ENCODE measurements at places on chromosomes 3 and 15. TPM values are rescaled to one million over a fixed set of nuclear protein-coding genes. Genes with fewer than 3 reads are reported as not detected.

- H3K27me3 ChIP-seq = no peaks in the 10 kb centered on the region
- peaks cover 15% of the 10 kb centered on the region for H3K4me1 ChIP-seq
- H3K36me3 ChIP-seq = peaks cover 16% of the 10 kb centered on the region
- H3K4me3 ChIP-seq = no peak overlapping the region
These were observed 156.1 kb downstream of the MCTP2 start for GRCh38 chr15:94387442-94387841.

DNA sequence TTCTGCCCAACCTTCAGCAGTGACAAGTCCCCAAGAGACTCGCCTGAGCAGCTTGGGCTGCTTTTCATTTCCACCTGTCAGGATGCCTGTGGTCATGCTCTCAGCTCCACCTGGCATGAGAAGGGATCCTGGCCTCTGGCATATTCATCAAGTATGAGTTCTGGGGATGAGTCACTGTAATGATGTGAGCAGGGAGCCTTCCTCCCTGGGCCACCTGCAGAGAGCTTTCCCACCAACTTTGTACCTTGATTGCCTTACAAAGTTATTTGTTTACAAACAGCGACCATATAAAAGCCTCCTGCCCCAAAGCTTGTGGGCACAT, 3.5 kb downstream of the MYD88 start:
- no peaks in the 10 kb centered on the region for H3K27me3 ChIP-seq
- H3K36me3 ChIP-seq = peaks cover 17% of the 10 kb centered on the region
- no peak for DNase-seq
- H3K4me3 ChIP-seq = no peak overlapping the region
- peaks cover 32% of the 10 kb centered on the region for H3K4me1 ChIP-seq

DNA sequence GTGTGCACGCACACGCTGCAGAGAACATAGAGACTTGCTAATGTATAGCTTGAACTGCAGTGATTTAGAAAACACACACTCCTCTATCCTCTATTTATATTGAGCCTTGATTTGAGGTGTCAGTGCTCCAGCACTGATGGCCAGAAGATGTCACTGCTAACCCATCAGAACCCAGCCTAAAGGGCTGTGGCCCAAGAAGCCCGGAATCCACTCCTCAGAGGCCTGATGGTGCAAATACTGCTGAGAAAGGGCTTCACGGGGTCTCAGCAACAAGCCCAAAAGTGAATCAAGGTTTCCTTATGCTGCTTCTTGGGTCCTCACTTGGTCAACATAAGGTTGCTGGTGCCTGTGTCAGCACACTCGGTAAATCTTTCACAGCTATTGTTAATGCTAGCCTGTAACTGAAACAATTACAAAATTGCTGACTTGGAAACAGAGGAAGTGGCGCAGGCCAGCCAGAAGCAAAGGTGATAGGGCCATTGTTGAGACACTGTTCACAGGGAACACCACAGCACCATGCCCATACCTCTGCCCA, 60.3 kb downstream of the HEG1 start:
- no peaks in the 10 kb centered on the region for H3K4me1 ChIP-seq
- H3K27me3 ChIP-seq = no peaks in the 10 kb centered on the region

- H3K36me3 ChIP-seq = no peaks in the 10 kb centered on the region
- no peak overlapping the region for H3K4me3 ChIP-seq
- no peaks in the 10 kb centered on the region for H3K27me3 ChIP-seq
- H3K27ac ChIP-seq = no peak overlapping the region
- H3K4me1 ChIP-seq = no peaks in the 10 kb centered on the region
- no peak for DNase-seq
These were observed 180.8 kb downstream of the UNC13C start for GRCh38 chr15:54159012-54159411.

DNA sequence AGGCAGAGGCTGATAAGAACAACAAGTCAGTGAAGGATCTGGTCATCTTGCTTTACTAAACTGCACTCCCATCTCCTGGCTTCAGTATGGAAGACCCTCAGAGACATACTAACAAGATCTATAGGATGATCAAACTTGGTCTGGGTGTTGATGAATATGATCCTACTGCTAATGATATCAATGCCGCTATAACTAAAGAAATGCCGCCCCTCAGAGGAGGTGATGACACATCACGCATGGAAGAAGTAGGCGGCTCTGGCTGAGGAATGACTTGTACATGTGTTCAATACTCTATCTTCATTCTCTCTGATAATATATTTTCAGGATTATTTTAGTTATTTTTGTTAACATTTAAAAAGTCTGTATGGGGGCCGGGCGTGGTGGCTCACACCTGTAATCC, 17.5 kb upstream of the EIF2B5 start:
- no peak overlapping the region for H3K27ac ChIP-seq
- no peak overlapping the region for H3K4me3 ChIP-seq
- peaks cover 8% of the 10 kb centered on the region for H3K27me3 ChIP-seq
- no peaks in the 10 kb centered on the region for H3K36me3 ChIP-seq
- no peaks in the 10 kb centered on the region for H3K4me1 ChIP-seq

DNA sequence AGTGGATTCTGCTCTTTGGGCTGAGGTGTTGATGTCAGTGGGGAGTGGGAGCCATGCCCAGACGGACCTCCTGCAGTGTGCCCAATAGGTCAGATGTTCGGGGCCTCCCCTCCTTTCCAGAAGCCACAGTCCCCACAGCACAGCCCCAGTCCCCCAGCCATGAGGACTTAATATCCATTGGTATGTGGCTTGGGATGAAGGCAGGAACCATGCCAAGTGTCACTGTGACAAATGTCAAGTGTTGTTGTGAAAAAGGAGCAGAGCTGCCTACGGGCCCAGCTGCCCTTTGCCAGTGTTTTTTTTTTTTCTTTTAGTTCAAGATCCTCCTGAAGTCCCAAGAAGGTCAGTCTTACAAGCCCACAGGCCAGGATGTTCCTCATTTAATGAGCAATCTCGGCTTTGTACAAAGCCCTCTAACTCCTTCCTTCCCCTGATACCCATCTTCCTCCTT, 12.2 kb downstream of the SEMA3G start:
- DNase-seq = no peak
- H3K27me3 ChIP-seq = no peaks in the 10 kb centered on the region
- no peaks in the 10 kb centered on the region for H3K36me3 ChIP-seq
- H3K27ac ChIP-seq = no peak overlapping the region
- no peak overlapping the region for H3K4me3 ChIP-seq
- H3K4me1 ChIP-seq = peaks cover 3% of the 10 kb centered on the region

DNA sequence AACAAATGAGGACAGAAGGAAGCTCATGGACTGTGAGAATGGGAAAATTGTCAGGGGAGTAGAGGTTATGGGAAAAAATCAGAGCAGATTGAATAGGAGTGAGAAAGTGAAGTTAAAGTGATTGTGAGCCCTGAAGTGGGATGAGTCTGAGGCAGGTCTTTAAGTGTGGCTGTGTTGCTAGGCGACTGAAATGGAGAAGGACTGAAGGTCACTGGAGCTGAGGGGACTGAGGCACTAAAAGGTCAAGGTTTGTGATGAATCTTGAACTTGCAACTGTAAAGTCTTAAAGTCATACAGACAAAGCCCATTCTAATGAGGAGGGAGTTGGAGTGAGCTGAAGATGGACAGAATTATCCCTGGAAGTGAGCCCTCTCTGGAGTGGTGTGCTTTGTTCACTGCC, 518.9 kb downstream of the TUSC7 start:
- H3K27ac ChIP-seq = no peak overlapping the region
- H3K4me3 ChIP-seq = no peak overlapping the region
- H3K27me3 ChIP-seq = no peaks in the 10 kb centered on the region
- H3K36me3 ChIP-seq = no peaks in the 10 kb centered on the region

- H3K4me3 ChIP-seq = no peak overlapping the region
- peaks cover 62% of the 10 kb centered on the region for H3K4me1 ChIP-seq
- no peaks in the 10 kb centered on the region for H3K27me3 ChIP-seq
- peak overlapping the region; percentile 93 for H3K27ac ChIP-seq
- peak; percentile 86 for DNase-seq
These were observed 8.7 kb upstream of the CAMK1 start for GRCh38 chr3:9778143-9779074.

DNA sequence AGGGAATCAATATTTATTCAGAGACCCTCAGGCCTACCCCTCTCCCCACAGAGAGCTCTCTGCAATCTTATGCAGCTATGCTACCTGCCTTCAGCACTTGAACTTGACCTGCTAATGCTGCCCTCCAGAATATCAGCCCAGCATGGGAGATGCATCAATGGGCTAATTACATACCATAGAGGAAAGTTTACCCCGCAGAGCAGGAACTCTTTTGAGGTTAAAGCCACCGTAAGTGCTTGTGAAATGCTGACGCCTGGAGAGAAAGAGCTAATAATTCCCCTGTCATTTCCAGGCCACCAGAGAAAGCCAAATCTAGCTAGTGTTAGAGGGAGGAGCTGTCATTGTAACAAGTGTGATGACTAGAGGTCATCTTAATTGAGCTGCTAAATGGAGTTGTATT, 127.5 kb downstream of the CHST2 start:
- no peaks in the 10 kb centered on the region for H3K4me1 ChIP-seq
- no peak overlapping the region for H3K27ac ChIP-seq
- H3K27me3 ChIP-seq = no peaks in the 10 kb centered on the region
- H3K4me3 ChIP-seq = no peak overlapping the region
- no peak for DNase-seq

DNA sequence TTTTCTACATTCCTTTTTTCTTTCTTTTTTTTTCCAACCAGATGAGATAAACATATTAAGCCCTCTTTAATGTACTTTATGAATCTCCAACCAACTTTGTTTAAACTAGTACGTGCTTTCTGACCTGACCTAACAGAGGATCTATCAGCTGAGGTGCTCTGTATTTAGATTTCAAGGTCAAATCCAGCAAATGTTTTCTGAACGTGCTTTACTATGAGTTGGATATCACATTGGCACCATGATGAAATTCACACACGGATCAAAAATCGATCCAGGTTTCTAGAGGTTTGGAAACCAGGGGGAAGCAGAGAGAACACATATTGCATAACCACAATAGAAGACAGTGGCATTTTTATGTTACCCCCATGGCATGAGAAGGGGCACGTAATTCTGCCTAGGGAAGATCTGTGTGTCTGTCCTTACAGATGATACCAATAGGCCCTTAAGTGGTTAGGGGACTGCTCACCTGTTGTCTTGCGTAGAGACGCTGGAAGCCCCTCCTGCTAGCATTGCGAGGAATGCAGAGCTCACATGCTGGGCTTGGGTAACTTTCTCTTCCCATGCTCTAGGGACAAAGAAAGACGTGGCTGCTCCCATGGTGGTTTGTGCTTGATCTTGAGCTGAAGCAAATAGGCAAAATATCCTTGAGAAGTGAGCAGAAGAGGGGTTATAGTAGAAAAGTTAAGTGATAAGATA, 59.3 kb upstream of the ABHD10 start:
- no peak overlapping the region for H3K4me3 ChIP-seq
- no peaks in the 10 kb centered on the region for H3K4me1 ChIP-seq
- H3K36me3 ChIP-seq = peaks cover 3% of the 10 kb centered on the region
- no peak overlapping the region for H3K27ac ChIP-seq

DNA sequence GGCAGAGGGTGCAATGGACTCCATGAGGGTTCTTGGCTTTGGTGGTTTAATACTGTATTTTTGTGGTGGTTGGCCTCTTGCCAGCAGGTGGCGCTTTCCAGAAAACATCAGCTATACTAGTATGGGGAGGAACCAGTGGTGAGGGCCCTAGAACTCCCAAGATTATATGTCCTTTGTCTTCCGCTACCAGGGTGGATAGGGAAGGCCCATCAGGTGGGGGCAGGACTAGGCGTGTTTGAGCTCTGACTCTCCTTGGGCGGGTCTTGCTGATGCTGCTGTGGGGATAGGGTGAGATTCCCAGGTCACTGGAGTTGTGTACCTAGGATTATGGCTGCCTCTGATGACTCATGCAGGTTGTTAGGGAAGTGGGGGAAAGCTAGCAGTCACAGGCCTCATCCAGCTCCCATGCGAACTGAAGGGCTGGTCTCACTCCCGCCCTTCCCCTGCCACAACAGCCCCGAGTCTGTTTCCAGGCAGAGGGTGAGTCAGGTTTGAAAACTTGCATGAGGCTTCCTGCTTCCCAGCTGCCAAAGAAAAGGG, 357.7 kb downstream of the OTOL1 start:
- no peak overlapping the region for H3K4me3 ChIP-seq
- DNase-seq = peak; percentile 13
- no peaks in the 10 kb centered on the region for H3K4me1 ChIP-seq
- H3K27me3 ChIP-seq = no peaks in the 10 kb centered on the region
- H3K27ac ChIP-seq = no peak overlapping the region
- no peaks in the 10 kb centered on the region for H3K36me3 ChIP-seq

DNA sequence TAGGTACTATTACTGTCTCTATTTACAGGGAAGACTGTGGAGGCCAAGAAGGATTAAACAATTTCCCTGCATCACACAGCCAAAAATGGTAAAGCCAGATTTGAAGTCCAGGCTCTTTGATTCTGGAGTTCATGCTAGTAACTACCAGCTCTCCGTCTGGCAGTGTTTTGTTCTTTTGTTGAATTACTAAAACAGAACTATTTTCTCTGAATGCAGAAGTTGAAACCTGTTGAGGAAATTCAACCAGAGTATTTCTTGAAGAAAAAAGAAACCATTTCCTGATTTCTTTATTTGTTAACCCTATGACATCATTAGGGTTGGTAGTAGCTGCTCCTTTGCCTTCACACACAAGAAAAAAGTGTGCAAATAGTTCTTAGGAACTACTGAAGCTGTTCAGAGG, 34.3 kb downstream of the CRTC3 start:
- H3K27ac ChIP-seq = peak overlapping the region; percentile 76
- H3K36me3 ChIP-seq = peaks cover 16% of the 10 kb centered on the region
- no peak overlapping the region for H3K4me3 ChIP-seq
- peaks cover 82% of the 10 kb centered on the region for H3K4me1 ChIP-seq
- no peak for DNase-seq

DNA sequence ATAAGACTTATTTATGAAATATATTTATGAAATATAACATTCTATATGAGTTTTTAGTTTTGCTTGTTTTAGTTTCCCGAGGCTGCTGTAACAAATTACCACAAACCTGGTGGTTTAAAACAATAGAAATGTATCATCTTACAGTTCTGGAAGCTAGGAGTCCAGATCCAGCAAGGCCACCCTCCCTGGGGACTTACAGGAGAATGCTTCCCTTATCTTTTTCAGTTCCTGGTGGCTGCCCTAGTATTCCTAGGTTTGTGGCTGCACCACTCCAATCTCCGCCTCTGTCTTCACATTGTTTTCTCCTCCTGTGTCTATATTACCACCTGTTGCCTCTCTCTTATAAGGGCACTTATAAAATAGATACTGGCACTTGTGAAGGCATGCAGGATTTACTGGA, 877.8 kb downstream of the TUSC7 start:
- H3K36me3 ChIP-seq = no peaks in the 10 kb centered on the region
- no peaks in the 10 kb centered on the region for H3K27me3 ChIP-seq
- no peak overlapping the region for H3K4me3 ChIP-seq
- H3K27ac ChIP-seq = no peak overlapping the region
- H3K4me1 ChIP-seq = no peaks in the 10 kb centered on the region

GRCh38 chr15:75551091-75551490, 28.0 kb downstream of the PTPN9 start:
- peaks cover 5% of the 10 kb centered on the region for H3K4me1 ChIP-seq
- no peaks in the 10 kb centered on the region for H3K27me3 ChIP-seq
- no peak overlapping the region for H3K4me3 ChIP-seq
- H3K36me3 ChIP-seq = no peaks in the 10 kb centered on the region
- no peak for DNase-seq
- no peak overlapping the region for H3K27ac ChIP-seq

Gene UMPS
- 40.9 TPM for total RNA-seq

Gene GREM1
- total RNA-seq = not detected

Gene SNTN
- not detected for total RNA-seq

Gene PLIN1
- 0.31 TPM for total RNA-seq
